Glutamatergic neuron (in vitro differentiated cells): ENCODE measurements at places on chromosomes 13 and 19. TPM values are rescaled to one million over a fixed set of nuclear protein-coding genes. Genes with fewer than 3 reads are reported as not detected.

GRCh38 chr19:46408664-46409039, 4.7 kb downstream of the CCDC8 start:
- peak; percentile 58 for DNase-seq

ELSPBP1 gene
- not detected for total RNA-seq

TNFSF9 gene
- 6.9 TPM for total RNA-seq

- DNase-seq, result no peak
Observed at GRCh38 chr19:54573330-54573872, at the start of gene LILRA2. Gene LILRA2 (plus strand): TSS chr19:54573790. CDS start chr19:54573879, 89 bp downstream.

DNA sequence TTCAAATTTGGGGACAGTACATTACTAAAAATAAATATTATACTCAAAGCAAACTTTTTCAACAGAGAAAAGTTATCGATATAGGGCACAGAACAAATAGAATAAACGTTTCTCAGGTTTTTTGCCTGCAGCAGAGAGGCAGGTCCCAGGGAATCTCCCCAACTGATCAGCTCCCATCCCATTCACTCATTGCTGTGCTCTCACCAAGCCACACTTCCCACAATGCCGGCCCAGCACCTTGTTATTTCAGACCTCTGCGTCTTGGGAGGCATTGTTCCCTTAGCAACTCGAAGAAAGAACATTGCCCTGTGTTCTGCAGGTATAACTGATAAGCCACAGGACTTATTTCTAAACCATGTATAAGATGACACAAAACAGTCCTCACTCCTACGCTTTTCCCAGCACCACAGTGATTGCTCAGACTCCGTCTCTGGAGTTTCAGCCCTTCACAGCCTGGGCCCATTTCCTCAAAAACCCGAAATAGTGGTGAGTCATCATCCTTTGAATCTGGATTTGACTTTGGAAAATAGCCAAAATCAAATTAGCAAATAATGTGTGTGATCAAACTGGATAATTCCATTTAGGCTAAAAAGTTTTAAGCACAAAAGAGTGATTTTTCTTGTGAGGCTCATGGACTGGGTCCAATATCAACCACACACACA, 100.4 kb downstream of the DCLK1 start:
- DNase-seq, result no peak

DNA sequence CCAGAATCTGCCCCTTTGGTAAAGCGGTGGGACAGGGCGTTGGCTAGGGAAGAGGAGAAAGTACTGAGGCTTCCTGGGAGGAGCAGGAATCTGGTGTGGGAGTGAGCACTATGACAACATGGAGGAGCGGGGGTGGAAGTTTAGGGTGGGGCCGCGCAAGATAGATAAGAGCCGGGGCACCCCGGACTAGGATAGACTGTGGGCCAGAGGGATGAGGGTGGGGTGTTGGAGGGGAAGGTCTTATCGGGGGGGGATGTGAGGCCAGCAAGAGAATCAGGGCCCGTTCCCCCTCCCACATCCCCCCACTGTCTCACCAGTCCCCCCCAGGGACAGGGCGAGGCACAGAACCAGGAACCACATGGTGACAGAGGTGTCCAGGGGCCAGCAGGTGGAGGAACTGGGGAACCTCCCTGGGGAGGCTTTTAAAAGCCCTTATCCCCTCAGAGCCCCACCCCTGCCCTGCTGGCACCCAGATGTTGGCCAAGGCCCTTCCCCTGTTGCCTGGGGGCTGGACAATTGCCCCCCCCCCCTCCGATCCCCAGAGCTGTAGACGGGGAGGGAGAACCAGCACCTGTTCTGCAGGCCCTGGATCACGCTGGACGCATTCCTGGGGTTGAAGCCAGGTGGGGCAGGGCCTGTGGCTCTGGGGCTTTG, at the start of gene KLK1:
Gene KLK1, minus strand, starts transcription at position 399 of the 654 bp plus-strand sequence. Its CDS starts 39 bp downstream, at position 360.
- no peak for DNase-seq

GRCh38 chr13:69545551-69545950, 562.1 kb upstream of the ATXN8OS start:
- DNase-seq, result no peak

- no peak for DNase-seq
Observed at GRCh38 chr13:113922412-113923118, 51.3 kb downstream of the C13orf46 start.

PRSS57 gene
- 0.78 TPM for total RNA-seq

DNA sequence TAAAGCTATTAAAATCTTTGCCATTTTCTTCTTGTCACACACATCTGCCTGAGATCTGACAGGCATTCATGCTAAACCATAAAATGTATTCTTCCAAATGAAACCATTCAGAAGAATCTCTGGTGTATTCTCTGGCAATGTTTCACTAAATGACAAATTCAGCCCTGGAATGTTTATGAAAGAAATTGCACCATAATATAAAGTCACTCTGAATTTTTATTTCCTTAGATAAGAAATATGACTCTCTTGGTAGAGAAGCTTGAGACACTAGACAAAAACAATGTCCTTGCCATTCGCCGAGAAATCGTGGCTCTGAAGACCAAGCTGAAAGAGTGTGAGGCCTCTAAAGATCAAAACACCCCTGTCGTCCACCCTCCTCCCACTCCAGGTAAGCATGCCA, 14.3 kb downstream of the OLFM4 start:
- no peak for DNase-seq

GRCh38 chr13:38785042-38785441, 98.2 kb downstream of the FREM2 start:
- DNase-seq, result no peak

- peak; percentile 60 for DNase-seq
Observed at GRCh38 chr19:17103177-17103576, 27.6 kb downstream of the MYO9B start.
